Stimulated activated CD8-positive, alpha-beta memory T cell treated with anti-CD3 and anti-CD28 coated beads, Interleukin-4, amount 100 ng/mL, for 48 hours (primary cell): ENCODE measurements at places on chromosomes 6 and 20.

- DNase-seq = no peak
Observed at GRCh38 chr6:161235776-161236633, 37.9 kb downstream of the AGPAT4 start.

DNA sequence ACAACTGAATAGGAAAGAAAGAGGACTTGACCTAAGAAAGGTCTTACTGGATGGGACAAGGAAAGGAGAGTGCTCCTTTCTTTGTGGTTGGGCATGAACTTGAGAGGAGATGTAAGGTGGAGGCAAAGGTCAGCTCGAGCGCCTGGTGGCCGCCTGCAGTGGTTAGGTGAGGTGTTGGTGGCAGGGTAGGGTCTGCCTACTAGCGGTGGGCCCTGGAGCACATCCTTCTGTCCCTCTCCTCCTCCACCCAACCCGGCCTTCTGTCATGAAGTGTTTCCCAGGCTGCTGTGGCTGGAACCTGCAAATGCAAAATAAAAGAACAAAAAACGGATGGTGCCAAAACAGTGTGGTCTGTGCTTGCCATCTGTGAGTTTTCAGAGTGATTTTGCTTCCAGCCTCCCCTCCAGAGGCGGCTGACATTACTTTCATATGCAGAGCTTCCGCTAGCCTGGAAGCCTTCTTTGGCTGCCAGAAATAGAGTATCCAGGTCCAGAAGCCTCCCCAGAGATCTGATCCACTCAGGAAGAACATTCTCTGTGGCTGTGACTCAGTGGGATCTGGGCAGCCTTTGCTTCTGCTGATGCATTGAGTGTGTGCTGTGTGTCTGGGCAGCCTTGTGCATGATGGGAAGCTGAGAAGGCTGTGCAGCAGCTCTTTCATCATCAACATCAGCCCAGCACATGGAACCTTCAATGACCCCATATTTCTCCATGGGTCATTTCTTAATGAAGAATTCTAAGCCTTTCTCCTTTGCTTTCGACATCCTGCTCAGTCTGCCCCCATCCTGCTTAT is 79.8 kb upstream of the FAM184A start:
- DNase-seq = no peak

DNA sequence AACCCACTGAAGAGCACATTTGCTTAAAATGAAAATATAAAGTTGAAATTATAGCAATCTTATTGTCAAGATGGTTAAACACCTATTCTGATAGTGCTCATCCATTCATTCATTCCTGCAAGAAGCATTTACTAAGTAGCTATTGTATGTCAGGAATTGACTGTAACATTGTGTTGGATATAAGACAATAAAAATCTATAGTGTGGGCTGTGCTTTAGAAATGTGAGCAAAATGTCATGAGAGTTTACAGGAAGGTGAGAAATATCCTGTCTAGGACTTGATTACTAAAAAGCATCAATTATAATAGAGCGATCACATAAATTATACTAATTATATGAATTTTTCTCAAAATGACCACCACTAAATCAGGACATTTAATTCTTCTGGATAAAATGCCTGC is 123.0 kb downstream of the HAO1 start:
- no peak for DNase-seq

DNA sequence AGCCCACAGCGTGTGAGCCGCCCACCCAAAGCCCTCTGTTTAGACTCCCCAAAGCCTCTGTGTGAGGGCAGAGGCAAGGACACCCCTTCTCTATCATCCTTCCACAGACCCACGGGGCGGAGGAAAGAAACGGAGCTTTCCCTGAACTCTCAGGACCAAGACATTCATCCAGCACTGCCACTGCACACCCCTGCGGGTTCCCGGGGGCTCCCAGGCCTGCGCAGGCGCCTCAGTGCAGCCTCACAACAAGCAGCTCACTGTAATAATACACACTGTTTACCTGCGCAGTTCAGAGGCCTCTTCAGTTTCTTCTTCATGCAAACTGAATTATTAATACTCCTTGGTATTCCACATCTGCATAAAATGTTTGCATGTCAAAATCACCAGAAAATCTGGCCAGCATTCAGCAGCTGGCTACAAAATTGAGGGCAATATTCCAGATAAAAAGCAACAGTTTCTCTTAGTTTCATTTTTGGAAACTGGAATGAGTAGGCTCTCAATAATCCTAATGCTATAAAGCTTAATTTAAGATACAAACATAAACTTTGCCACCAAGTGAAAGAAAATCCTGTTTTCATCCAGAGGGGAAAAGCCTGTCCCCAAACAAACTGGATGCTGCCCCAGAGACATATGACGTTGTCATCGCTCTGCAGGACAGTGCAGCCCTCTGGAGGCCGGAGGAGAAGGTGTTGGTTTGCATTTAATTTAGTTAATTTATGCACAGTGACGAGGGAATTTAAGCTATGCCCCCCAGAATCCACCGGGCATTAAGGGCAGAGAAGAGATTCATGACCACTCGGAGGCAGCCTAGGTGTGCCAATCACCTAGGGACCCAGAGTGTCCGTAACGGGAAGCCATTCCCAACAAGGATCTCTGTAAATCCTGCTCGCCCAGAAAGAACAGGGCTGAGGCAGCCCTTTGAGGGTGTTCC is 45.3 kb downstream of the NINL start:
- no peak for DNase-seq

DNA sequence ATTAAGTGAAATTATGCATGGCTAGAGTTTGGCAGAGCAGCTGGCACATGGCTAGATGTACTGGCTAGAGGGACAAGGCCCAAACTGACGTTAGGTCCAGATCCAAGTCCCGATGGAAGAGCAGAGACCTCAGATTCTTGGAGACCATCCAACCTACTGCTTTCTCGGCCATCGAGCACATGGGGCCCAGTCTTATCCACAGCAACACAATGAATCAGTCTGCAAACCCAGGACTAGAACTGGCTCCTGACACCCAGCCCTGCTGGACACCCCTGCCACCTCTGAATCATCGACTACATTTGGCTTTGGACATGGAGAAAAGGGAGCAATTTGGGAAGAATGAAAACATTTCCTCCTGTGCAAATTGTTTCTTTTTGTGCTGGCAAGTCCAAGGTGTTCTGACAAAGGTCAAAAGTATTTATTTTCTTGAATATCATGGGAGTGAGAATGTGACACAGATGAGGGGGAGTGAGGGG is 23.9 kb upstream of the YWHAB start:
- no peak for DNase-seq

DNA sequence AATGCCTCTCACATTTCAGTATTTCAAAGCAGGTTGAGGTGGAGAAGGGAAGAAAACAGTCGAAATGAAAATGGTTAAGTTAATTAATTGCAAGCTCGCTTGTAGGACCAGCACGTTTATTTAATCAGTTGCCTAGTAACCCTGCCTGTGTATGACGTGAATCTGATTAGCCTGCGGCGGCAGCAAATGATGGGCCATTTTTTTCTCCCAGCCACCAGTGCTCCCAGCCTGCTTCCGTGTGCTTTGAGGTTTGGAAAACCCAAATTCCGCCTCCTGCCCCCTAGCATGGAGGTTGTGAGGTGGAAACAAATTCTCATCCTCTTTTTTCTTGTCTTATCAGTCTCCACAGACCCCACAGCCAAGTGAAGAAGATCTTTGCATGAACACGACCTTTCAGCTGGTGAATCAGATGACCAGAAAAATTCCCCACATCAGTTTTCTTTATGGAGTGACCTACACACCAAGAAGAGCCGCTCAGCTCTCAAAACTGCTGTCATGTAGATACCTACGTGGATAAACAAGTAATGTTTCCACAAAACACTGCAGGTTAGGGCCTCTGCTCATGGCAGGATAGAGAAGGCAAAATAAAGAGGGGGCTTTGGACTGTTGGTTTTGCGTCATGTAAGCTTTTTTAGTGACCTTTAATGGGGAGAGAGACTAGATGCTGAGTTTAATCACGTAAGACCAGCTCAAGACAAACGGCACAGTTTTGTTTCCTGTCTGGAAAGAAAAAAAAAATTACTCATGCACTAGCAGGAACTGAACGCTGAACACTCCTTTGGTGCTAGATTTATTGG is 572.9 kb upstream of the NOX3 start:
- no peak for DNase-seq

GRCh38 chr20:52780462-52780861 is 191.7 kb upstream of the TSHZ2 start:
- DNase-seq = no peak

DNA sequence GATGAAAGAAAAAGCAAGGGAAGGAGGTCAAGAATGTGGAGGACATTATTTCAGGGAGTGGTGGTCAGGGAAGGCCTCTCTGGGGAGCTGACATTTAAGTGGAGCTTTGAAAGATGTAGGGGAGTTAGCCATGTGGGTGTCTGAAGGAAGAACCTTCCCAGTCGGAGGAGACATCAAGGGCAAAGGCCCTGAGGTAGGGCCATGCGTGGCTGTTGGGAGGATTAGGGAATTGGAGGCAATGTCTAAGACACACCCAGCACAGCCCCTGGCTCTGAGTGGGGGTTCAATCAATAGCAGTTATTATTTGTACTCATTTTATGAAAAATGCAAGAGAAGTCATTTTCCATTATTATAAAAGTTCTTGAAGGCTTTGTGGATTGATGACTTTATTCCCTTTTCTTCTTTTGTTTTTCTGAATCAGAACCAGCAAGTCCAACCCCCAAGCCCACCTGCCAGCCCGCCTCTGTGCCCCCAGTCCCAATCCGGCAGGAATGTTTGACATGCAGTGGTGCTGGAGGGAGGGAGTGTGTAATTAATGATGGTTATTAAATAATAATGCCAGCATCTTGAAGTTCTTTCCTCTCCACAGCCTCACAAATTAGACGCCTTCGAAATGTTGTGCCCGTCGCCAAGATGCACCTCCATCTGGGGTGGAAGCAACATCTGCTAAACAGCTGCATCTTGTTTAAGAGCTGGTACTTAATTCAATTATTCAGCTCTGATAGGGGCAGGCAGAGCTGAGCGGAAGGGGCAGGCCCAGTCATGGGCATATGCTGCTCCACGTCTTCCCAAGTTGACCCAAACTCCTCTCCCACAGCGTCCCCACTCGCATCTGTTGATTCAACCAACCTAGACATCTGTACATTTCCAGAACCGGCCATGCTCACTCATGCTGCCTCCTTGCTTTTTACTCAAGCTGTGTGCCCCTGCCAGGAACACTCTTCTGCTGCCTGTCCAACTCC is 81.3 kb upstream of the SIRPA start:
- DNase-seq = no peak

- DNase-seq = no peak
Observed at GRCh38 chr6:137995371-137995770, 111.8 kb downstream of the PERP start.

- no peak for DNase-seq
Observed at GRCh38 chr6:36180126-36180525, 16.4 kb upstream of the BRPF3 start.

- DNase-seq = no peak
Observed at GRCh38 chr6:39102071-39102820, 12.7 kb downstream of the SAYSD1 start.

DNA sequence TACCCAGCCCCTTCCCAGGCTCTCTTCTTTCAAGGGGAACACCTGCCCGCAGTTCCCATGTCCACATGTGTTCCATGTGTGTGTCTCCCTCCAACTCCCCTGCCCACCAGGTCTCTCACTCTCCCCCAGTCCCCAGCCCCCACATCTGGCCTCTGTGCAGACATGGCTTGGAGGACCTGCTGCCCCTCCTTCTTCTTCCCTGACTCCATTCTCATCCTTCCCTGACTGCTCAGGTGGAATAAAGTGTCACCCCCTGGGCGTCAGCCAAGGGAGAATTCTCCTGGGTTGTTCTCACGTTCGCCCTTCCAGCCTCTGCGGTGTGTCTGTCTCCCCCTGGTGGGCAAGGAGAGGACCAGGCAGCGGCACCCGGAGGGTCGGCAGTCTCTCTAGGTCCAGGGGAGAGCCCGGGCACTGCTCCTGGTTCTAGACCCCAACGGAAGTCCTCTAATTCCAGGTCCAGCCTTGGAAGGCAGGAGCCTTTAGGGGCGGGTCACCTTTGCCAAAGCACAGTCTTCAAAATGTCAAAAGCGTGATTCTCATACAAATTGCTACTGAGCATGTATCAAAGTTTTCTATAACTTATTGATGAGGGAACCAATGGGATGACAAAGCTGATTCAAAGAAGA is 50.5 kb downstream of the EBF4 start:
- peak; percentile 82 for DNase-seq

DNA sequence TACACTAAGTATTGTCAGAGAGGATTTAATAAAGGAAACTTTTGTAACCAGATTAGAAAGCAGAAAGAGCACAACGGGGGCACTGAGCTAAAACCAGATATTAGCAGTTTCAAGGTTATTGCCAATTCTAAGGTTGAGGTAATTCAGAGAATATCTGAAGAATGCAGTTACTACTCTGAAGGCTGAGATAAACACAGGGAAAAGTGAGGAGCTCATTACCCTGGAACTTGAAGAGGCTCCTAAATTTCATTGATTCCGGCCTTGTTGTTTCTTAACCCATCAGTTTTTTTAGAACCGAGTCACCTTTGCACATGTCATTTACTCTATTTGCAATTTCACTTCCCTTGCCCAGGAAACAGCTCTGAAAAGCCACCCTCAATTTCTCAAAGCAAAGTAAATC is 72.4 kb upstream of the BTBD3 start:
- no peak for DNase-seq

GRCh38 chr6:156068881-156069280 is 613.2 kb upstream of the NOX3 start:
- DNase-seq = no peak

GRCh38 chr6:41073968-41074691 is 1.4 kb downstream of the NFYA start:
- DNase-seq = no peak

DNA sequence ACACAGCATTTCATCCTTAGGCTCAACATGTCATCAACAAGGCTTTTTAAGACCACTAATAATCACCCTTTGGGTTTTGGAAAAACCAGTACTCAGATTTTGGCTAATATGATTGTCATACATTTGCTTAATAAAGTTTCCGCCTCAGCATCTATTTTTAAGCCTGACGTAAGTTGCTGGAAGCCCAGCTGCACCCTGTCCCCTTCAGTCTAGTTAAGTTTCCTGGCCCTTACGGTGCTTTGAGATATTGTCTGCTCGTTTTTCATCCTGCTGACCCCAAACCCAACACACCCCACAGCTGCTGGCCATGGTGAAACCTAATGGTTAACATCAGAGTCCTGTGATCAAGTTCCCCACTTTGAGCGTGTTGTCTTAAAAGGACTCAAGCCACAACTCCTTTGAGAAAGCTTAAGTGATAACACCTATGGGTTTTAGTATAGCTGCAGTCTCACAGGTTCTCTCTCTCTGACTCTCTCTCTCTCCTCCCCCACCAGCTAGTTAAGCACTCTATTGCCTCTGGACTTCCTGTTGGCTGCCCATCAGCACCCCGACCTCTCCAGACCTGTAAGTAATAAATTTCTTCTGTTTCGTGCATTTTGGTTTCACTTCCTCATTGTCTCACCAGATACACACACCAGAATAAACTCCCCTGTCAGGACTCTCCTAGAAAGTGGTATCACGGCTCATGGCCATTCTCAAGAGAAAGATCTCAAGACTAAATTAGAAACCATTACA is 802.0 kb downstream of the C6orf118 start:
- DNase-seq = no peak

- no peak for DNase-seq
Observed at GRCh38 chr20:50692552-50692933, 1.2 kb upstream of the RIPOR3 start.

- DNase-seq = no peak
Observed at GRCh38 chr6:35428421-35429149, 23.6 kb upstream of the FANCE start.
